ENCODE measurements at places on chromosomes 16 and 17.
A peak's percentile ranks its signal among the peaks of the same experiment; 100 is the strongest.

- no peak for DNase-seq
Observed at GRCh38 chr16:26993511-26993910, 73.2 kb upstream of the C16orf82 start.

DNA sequence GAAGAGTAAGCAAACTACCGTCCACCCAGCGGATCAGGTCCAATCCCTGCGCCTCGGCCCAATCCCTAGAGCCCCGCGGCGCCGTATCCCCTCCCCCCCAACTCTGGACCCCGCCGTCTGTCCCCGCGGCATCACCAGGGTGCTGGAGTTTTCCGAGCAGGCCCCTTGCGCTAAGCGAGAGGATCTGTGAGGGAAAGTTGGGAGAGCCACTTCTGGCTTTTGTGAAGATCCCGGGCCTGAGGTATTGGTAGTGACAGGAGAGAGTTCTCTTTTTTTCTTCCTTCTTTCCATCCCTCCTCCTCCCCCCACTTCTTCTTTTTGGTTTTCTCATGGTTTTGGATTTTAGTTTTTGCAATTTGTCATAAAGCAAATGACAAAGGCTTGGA, 3.5 kb upstream of the DLX4 start:
- DNase-seq = no peak

GRCh38 chr17:77779711-77780539, 178.6 kb upstream of the TNRC6C start:
- peak; percentile 70 for DNase-seq

DNA sequence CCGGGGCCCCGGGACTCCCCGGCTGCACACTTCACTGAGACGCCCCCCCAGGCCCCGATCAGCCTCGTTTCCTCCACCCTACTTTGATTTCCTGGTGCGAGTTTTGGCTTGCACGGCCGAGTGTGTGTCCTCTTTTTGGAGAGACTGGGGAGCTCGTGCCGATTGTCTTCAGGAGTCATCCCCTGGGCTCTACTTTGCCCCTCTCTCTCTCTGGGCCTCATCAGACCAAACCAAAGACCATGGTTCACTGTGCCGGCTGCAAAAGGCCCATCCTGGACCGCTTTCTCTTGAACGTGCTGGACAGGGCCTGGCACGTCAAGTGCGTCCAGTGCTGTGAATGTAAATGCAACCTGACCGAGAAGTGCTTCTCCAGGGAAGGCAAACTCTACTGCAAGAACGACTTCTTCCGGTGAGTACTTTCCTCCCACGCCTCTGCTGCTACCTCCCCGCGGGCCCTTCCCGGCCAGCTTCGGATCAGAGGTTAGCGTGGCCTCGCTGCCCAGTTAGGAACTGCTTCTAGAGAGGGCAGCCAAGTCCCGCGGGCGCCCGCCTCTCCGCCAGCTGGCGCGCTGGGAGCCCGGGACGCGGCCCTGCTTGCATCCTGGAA, 787 bp downstream of the LHX1 start:
- DNase-seq = no peak

GRCh38 chr17:15384142-15384787, 42.9 kb upstream of the TEKT3 start:
- DNase-seq = peak; percentile 80

- DNase-seq = no peak
Observed at GRCh38 chr17:79866791-79867518, 27.7 kb upstream of the CBX4 start.

- no peak for DNase-seq
Observed at GRCh38 chr17:21202512-21202911, 11.4 kb downstream of the TMEM11 start.

GRCh38 chr17:7295230-7296180, 1.1 kb upstream of the YBX2 start:
- no peak for DNase-seq

DNA sequence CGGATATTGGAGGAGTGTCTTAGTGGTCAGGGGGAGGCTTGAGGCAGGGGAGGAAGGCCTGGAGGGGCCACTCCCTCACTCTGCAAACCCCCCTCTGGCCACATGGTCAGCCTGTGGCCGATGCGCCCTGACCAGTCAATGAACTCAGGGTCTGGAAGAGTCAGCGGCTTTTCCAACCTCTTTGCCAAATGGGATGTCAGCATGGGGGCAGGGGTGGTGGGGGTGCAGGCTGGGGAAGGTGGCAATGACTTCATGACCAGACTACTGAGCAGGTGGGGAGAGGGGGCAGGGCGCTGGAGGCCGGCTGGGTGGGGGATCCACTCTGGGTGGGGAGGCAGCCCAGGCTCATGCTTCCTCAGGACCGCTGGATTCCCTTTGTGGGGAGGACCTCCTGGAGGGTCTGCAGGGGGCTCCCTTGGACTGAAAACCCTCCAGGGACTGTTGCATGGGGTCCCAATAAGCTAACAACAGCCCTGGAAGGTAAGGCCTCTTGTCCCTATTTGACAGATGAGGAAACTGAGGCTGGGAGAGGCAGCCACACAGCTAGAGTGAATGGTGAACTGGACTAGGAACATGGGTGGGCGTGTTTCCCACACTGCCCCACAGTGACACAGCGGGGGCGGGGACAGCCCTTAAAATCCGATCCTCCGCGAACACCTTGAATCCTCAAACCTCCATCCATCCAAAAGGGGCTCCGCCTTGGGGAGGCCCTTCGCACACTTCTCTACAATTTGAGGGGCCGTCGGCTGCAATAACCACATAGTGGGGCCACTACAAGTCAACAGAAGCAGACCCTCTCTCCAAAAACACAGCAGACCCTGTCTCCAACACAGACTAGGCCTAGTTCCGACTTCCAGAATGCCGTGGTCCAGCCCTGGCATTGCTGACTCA, 81.0 kb upstream of the TOB1 start:
- no peak for DNase-seq

DNA sequence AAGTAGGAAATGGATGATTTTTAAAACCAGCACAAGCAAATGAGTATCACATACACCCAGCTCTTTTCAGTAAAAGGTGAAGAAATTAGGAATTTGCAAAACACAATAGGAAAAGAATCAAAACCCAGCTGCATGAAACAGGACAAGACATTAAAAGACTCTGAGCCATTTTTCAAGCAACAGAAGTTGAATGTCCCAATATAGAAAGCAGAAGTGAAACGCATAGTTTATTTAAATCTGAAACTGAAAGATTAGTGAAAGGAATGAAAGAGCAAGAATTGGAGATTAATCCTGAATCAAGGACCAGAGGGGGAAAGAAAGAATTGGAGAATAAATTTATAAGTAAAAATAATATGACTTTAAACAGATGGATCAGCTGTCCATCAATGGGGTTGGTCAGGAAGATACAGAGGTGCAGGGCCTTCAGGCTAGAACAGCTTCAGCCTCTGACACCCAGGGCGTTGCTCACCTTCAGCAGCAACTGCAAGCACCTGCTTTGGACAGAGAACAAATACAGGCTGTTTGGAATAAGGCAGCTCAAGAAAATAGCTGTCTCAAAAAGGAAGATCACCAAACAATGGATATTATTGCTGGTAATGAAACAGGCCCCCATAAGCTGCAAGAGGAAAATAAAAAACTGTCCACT, 3.9 kb upstream of the ARHGAP17 start:
- DNase-seq = no peak

DNA sequence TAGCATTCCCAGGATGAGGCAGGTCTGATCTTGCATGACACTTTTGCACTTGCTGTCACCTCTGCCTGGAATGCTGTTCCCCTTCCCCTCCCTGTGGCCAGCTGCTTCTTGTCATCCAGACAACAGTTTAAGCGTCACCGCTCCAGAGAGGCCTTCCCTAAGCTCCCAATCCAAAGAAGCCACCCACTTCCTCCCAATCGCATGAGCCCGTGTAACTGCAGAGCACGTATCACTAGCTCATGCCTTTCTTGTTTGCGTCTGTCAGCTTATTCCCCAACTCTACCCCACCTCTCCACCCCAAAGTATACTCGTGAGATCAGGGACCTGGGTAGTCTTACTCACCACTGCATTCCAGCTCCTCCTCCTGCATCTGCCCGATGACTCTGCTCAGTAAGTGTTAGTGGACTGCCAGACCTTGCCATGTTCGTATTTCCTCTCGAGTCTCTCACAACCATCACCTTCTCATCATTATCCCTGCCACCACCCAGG, 92.8 kb downstream of the GAS7 start:
- DNase-seq = peak; percentile 86

DNA sequence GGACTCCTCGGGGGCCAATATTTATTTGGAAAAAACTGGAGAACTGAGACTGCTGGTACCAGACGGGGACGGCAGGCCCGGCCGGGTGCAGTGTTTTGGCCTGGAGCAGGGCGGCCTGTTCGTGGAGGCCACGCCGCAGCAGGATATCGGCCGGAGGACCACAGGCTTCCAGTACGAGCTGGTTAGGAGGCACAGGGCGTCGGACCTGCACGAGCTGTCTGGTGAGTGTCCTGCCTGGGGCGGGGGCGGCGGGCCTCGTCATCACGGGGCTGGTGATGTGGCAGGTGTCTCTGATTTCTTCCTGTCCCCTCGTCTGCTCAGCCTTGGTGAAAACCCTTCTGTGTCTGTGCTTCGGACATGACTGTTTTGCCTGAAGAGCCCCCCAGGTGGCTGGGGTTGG, 5.7 kb downstream of the METRNL start:
- DNase-seq = no peak

- DNase-seq = peak; percentile 69
Observed at GRCh38 chr16:27779641-27780164, 229.8 kb downstream of the KATNIP start.

- DNase-seq = no peak
Observed at GRCh38 chr17:40378966-40379365, 14.4 kb upstream of the GJD3 start.

- no peak for DNase-seq
Observed at GRCh38 chr17:79672496-79672895, 58.2 kb upstream of the ENPP7 start.
